Epithelial cell of proximal tubule (primary cell): ENCODE measurements at places on chromosomes 1 and 21. TPM values are rescaled to one million over a fixed set of nuclear protein-coding genes. Genes with fewer than 3 reads are reported as not detected.

Gene FLG2
- not detected in 2 replicates for total RNA-seq

Gene HSD3B2
- not detected in 2 replicates for total RNA-seq

Gene CD1C
- total RNA-seq = not detected in 2 replicates

Gene CRNN
- not detected in 2 replicates for total RNA-seq

Gene SSX2IP
- total RNA-seq = 12.5 and 13.2 TPM in 2 replicates

Gene SMCP
- not detected in 2 replicates for total RNA-seq

Gene SMPDL3B
- 13.5 and 17.2 TPM in 2 replicates for total RNA-seq

Gene SELL
- not detected in 2 replicates for total RNA-seq

Gene CAMK1G
- 0.23 TPM in 1 of 2 replicates, not detected in the other for total RNA-seq

Gene CTBS
- total RNA-seq = 6.7 and 8.5 TPM in 2 replicates

Gene CNKSR1
- total RNA-seq = 6.7 and 14.8 TPM in 2 replicates

Gene SH2D1B
- total RNA-seq = 0.07 and 0.23 TPM in 2 replicates

Gene RRP1B
- total RNA-seq = 37.6 and 49.2 TPM in 2 replicates

Gene MATN1
- not detected in 2 replicates for total RNA-seq

Gene GUCA2A
- total RNA-seq = not detected in 2 replicates

Gene WNT3A
- not detected in 2 replicates for total RNA-seq

Gene GPN2
- 10.9 and 14.6 TPM in 2 replicates for total RNA-seq

Gene ATP6V1G3
- not detected in 2 replicates for total RNA-seq

Gene CFAP57
- total RNA-seq = 0.07 and 0.46 TPM in 2 replicates

Gene C1orf216
- total RNA-seq = 6.0 and 9.8 TPM in 2 replicates

Gene CNR2
- total RNA-seq = not detected in 2 replicates

Gene MTARC2
- total RNA-seq = 7.7 and 13.8 TPM in 2 replicates

Gene BNIPL
- 0.14 TPM in 1 of 2 replicates, not detected in the other for total RNA-seq
